ENCODE measurements at places on chromosomes 5 and 9.

DNA sequence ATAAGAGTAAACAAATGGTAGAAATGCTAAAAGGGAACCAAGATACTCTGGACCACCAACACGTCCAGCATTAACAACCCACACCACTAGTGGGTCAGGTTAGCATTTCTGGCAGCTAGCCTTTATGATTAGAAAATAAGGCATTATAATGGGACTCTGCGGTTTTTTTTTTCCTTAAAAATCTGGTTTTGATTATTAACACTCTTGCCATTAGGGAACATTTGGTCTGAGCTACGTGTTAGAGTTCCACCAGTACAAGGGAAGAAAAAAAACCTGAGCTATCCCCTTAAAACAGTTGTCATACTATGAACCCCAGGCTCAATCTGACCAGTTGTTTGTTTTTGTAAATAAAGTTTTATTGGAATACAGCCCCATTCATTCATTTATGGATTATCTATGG is 110.4 kb downstream of the NTRK2 start:
- DNase-seq = no peak

DNA sequence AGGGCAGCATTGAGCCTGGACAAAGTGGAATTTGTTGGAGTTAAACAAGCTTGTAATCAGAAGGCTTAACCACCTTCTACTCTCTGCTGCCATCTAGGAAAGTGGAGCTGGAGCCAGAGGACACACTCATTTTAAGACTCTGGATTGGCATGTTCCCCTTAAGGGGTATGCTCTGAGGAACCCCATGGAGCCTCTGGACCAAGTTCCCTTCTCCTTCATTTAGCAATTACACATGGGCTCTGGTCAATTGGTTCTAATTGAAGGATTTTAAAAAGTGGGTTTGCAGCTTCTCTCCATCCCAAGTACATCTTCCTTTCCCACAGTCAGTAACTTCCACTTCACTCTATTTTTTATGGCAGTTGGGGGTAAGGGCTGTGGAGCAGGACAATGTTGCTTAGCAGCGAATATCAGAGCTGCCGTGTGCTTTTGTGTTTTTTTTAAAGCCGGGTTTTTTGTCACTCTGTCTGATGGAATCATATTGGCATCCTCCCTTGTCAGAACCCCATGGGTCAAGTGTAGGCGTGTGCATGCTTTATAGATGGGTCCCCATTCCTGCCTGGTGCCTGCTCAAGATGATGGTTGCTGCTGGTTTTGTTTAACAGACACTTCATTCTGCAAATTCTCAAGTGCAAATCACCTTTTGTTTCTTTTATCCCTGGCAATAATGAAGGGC is 330.7 kb upstream of the ADAMTSL1 start:
- DNase-seq = no peak

GRCh38 chr5:175802361-175802760 is 69.0 kb upstream of the CPLX2 start:
- DNase-seq = no peak

- no peak for DNase-seq
These were observed 43.7 kb upstream of the RFX3 start for GRCh38 chr9:3569529-3569928.

- no peak for DNase-seq
These were observed 33.9 kb downstream of the GSN start for GRCh38 chr9:121301881-121302286.

GRCh38 chr5:39100301-39100850 is 26.2 kb upstream of the RICTOR start:
- no peak for DNase-seq

DNA sequence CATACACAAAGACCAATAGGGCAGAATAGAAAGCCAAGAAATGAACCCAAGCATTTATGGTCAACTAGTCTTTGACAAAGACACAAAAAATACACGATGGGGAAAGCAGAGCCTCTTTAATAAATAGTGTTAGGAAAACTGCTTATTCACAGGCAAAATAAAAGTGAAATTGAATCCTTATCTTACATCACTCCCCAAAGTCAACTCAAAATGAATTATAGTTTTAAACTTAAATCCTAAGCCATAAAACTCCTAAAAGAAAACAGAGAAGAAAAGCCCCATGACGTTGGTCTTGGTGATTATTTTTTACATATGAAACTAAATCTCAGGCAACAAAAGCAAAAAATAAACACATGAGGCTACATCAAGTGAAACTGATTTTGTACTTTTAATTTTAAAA is 46.8 kb downstream of the CHSY3 start:
- no peak for DNase-seq

DNA sequence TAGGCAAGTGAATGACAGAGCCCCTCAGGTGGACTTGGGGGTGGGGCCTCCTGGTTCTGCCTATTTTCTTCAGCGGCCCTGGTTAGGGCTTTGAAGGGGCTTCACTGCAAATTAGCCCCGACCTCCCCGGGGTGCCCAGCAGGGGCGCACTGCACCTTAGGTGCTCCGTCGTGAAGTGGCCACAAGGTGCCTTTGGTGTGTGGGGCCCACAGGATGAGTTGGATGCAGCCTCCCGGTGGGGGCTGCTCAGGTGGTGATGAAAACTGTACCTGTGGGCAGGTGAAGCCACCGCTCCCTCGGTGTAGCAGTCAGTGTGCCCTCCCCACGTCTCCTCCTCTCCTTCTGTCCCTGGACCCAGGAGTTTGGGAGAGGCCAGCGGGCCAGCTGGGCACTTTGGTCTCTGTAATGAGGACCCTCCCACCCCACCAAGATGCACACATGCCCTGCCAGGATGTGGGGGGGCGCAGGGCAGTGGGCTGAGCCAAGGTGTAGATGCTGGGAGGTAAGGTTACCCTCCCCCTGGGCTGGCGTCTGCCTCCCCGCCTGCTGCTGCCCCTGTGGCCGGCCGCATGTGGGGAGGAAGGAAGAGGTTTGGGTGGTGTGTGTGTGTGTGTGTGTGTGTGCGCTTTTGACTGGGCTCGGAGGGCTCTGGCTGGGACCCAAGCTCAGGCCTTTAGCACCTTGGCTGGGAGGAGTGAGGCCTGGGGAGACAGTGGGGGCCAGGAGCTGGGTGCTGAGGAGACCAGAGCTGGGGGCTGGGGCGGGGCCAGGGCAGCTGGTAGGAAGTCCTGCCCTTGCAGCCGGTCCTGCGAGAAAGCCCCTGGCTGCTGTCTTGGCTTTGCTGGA is 55.6 kb downstream of the RXRA start:
- no peak for DNase-seq

DNA sequence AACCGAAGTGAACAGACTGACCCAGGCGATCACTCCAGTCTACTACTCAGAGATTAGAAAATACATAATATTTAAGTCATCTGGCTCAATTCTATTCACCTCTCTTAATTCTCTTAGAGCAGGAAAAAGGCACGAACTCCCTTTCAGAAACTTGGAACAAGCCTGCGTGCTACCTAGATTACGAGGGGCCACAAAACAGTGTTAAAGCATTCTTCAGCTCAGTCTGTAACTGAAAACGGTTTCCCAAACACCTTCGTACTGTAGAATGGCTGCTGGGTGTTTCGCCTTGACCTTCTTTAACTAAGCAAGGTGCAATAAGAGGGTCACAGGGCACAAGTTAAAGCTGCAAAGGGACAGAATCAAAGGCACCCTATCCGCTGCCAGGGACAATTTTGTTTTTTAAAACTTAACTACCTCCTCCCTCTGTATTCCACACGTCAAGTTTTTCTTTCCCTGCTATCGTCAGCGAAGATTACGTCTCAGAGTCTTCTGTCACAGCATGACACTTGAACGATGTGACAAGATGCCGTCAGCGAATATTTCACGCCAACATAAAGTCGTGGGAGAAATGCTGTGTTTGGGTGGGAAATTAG is 687 bp downstream of the LYSMD3 start:
- no peak for DNase-seq

- no peak for DNase-seq
These were observed 187.9 kb downstream of the EBF1 start for GRCh38 chr5:158911693-158912363.

DNA sequence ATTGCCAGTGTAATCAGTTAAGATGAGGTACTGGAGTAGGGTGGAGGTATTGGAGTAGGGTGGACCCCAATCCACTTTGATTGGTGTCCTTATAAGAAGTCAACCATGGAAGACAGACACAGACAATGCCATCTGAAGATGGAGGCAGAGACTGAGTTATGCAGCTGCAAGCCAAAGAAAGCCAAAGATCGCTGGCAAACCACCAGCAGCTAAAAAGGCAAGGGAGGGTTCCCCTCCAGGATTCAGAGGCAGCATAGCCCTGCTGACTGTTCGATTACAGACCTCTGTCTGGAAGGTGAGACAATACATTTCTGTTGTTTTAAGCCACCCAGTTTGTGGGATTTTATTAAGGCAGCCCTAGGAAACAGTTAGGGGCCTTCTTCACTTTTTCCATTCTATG is 30.5 kb upstream of the CKMT2 start:
- DNase-seq = no peak

DNA sequence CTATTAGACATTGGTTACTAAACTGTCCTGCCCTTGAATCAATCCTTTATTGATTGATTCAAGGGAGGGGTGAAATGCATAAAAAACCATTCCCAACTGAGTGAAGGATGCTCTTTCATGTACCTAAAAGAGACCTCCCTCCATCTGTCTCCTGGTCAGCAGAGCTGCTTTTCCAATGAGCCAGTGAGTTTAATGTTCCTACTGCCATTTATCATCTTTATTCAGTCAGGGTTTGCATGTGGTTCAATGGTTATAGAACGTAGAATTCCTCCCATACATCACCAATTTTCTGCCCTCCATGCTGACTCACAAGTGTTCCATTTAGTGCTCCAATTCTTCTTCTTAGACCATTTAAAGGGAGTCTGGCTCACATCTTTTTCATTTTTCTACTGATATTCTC is 199.1 kb upstream of the PCSK5 start:
- no peak for DNase-seq

- no peak for DNase-seq
These were observed 66.1 kb downstream of the DCP2 start for GRCh38 chr5:113042491-113043243.

DNA sequence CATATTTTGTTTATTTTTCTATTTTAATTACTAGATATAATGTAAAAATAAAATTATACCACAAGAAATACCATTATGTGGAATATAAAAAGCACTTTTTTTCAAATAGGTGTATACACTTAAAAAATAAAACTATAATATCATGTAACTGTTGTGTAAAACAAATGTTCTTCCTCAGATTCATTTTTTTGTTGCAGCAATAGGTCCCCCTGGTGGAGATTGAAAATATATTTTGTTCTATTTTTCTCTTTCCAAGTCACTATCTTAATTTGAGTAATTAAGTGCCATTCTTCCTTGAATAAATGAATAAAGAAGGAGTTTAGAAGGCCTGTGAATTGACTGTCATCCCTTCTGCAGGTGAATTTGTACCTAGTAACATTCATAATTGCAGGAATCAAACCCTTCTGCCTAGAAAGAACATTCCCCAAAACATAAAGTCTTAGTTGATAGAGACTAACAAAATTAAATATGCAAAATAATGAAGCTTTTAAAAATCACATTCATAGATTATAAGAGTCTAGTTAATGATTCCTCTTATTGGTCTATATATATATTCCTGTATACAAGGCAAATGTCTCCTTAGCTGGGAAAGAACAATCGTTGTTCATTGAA is 23.4 kb downstream of the CETN3 start:
- no peak for DNase-seq

- DNase-seq = no peak
These were observed 69.4 kb downstream of the KLHL3 start for GRCh38 chr5:137666461-137666850.

- DNase-seq = no peak
These were observed 5.0 kb downstream of the SQSTM1 start for GRCh38 chr5:179825655-179826182.

Data from cortex of kidney (tissue), 1 donor.